ENCODE measurements at places on chromosomes 5 and 9. TPM values are rescaled to one million over a fixed set of nuclear protein-coding genes. Genes with fewer than 3 reads are reported as not detected.
A peak's percentile ranks its signal among the peaks of the same experiment; 100 is the strongest.

DNA sequence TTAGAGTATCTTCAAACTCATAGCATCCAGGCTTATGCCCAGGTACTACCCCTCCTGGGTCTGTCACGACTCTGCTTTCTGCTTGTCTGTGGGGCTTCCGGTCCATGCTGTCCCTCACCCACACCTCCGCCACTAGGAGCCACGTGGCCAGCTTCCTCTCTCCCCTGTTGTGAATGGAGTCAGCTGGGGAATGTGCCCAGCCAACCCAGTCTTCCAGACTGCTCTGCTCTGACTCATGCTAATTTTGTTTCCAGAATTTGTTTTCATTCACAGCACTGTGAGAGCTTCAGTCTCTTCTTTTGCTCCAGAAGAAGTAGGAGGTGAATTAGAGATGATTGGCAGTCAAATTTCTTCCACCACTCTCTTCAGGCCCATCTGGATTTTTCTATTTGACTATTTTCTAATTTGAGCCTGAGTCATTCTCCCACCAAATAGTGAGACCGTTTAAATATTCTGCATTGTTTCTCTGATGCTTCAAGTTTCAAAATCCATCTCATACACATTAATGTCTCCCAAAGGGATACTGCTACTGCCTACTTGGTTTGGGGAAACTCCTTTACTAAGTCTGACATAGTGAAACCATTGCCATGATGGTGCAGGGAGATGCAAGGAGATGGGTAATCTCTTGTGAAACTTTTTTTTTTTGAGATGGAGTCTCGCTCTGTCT is 424.1 kb upstream of the KIF2A start:
- no peak for DNase-seq

GGTA1 gene
- total RNA-seq = 8.4 TPM

DNA sequence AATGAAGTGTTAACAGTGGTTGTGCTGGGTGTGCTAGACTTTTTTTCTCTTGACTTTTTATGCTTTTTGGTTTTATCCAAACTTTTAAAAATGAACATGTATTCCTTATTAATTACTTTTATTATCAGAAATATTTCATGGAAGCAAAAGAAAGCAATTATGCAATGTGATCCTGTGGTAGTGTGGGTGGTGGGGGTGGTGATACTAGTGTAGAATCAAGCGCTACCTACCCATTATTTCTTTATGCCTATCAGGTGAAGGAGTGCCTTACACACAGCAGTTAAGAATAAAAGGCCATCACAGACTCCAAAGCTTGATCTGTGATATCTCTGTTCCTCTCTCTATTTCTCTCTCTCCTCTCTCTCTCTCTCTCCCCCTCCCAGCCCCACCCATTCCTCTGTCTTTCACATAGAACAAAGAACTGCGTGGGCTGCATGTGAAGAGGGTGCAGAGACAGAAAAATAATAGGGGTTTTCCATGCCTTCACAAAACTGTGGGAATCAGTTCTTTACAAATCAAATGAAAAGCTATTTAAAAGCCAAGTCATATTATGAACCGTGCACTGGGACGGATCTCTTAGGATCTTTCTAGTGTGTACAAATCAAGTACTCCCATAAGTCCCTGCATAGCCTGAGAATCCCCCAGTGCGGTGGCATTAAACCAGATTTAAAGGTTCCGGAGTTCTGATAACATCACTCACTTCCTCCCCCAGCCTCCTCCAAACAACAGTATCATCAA is 351.2 kb downstream of the RAB3C start:
- DNase-seq = no peak

ELOVL7 gene
- 66.8 TPM for total RNA-seq

DNA sequence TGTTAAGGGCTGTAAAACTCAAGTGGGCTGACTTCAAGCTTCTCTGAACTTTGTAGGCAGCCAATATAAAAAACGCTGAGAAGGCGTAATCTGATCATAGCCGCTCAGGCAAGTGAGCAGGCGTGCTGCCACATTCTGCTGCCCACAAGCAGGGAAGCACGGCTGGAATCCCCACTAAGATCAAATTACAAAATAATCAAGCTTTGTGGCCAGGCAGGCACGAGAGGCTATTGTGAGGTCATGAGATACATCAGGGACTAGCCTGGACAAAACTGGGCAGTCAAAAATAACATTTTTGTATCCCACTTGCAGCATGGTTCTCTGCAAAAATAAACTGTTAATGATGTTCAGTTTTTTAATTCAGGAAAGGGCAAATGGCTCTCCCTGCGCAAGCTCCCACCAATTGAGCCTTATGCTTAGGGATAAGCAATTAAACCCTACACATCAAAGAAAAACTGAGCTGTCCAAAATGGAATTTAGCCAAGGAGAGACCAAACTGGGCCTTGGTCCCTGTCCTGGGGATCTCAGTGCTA is 64.0 kb downstream of the POU5F2 start:
- DNase-seq = peak; percentile 18

- DNase-seq = no peak
These were observed 248.6 kb upstream of the NREP start for GRCh38 chr5:112005623-112005930.

DNA sequence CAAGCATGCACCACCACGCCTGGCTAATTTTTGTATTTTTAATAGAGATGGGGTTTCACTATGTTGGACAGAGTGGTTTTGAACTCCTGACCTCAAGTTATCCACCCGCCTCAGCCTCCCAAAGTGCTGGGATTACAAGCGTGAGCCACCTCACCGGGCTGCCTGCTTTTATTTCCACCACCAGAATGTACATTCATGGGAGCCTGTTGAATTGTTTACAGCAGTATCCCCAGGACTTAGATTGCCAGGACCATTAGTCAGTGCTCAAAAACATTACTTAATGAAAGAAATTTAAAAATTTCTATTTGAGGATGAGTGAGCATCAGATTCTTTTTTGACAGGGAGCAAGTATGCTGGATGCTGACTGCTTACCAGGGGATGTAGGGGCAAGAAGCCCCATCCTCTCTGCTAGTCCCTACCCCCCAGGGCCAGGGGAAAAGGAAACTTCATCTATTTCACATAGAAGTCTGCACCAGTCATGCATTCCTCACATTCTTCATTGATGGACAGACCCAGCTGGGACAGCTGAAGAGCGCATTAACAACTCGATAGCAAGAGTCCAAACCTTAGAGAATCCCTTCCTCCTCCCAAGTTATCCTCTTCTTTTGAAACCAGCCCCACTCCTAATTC is 10.3 kb upstream of the RGMB start:
- no peak for DNase-seq

DNA sequence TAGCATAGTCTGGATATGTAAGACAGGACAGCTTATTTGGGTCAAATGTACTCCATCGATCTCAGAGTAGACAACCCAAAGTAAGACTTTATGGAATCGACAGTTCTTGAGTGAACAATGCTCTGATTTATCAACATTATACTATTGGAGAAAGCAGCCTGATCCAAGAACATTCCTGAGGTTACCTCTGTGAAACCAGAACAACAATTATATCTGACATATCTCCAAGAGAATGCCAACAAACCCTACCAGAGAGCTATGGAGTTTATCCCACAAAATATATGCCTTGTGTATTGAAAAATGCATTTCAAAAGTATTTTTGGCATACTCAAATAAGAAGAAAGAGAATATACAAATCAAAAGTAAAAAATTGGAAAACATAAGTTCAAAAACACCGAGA is 1985.9 kb downstream of the EFNA5 start:
- no peak for DNase-seq

TOR4A gene
- total RNA-seq = 61.6 TPM

DNA sequence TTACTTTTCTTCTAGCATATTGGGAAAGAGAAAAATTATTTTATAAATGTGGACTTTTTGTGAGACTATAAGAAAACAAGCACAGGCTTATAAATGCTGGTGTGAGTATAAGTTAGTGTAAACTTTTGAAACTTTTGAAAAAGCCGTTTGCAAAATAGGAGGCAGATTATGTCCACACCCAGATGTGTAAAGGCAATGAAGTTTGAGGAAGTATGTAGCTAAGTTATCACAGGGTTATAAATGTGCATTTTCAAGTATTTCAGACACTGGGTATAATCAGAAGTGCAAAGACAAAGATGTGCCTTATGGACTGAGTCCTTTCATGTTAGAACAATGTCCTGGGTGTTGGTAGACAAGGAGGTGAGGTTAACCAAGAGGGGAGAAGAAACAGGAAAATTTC is 85.5 kb downstream of the ANXA1 start:
- no peak for DNase-seq

- DNase-seq = no peak
These were observed 730.6 kb upstream of the ZNF608 start for GRCh38 chr5:125476901-125477585.
